ENCODE measurements at places on chromosomes 11 and 22.

DNA sequence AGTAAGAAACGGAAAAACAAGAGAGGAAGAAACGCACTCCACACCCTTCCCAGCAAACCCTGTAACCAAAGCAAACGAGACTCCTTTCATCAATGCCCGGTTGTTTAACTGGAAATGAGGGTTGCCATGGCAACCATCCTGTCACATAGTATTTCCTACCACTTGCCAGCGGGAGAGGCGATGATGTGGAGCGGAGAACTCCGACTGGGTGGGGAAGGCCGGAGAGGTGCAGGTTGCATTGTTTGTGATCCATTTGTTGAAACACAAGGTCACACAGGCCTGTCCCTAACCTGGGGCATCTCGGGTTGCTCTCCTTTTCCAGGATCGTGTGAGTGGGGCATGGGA lies 609.9 kb downstream of the BUD13 start:
- DNase-seq, result peak; percentile 95

DNA sequence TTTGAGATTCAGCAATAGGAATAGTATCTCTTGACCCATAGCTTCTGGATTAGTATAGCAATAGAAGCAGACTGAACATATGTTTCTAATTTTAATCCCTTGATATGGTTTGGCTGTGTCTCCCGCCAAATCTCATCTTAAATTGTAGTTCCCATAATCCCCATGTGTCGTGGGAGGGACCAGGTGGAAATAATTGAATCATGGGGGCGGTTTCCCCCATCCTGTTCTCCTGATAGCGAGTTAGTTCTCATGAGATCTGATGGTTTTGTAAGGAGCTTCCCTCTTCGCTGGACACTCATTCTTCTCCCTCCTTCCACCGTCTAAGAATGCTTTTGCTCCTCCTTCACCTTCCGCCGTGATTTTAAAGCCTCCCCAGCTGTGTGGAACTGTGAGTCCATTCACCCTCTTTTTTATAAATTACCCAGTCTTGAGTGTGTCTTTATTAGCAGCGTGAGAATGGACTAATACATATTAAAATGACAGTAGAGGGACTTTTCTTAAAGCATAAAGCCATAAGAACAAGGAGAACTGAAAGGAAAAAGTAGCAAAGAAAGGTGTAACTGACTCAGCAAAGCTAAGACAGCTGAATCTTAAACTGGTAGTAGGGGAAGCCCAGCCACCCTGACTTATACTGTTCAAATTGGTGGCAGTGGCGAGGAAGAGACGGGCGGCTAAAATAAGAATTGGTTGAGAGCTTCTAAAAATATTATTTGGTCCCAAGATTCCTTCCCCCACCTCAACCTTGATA lies 20.3 kb upstream of the SLN start:
- DNase-seq, result no peak

- DNase-seq, result no peak
Measured at GRCh38 chr22:21669026-21669425, 3.2 kb downstream of the PPIL2 start.

GRCh38 chr11:126152152-126152551 lies 59.3 kb downstream of the RPUSD4 start:
- no peak for DNase-seq

DNA sequence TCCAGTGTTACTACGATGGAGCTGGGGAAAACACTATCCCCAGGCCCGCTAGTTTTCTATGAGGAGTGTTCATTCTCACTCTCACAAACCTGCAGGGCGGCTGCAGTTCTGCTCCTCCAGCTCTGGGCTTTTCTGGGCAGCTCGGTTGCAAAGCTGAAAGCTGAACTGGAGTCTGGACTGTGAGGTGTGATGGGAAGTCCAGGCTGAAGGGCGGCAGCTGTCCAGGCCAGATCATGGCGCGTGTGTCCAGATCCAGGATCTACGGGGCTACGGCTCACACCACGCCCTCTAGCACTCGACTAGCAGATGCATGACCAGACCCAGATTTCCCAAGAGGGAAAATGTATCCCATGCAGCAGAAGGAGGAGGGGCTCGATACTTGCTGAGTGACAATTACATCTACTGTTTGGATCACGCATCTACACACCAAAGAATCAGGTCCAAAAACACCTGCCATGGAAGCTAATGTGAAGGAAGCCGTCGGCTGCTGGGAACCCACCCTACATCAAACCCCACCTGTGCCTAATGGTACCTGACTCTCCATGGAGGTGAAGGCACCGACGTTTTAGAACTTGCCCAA lies 555.0 kb downstream of the BRD1 start:
- no peak for DNase-seq

- DNase-seq, result no peak
Measured at GRCh38 chr11:79241205-79241851, 199.5 kb downstream of the TENM4 start.
